ENCODE measurements at places on chromosomes 1 and 21. TPM values are rescaled to one million over a fixed set of nuclear protein-coding genes. Genes with fewer than 3 reads are reported as not detected.

The B3GALT2 gene
- total RNA-seq = 0.13 TPM

The GPA33 gene
- total RNA-seq = not detected

The CD164L2 gene
- total RNA-seq = not detected

The MYCL gene
- 0.22 TPM for total RNA-seq

The LCE2A gene
- total RNA-seq = not detected

The LIPI gene
- not detected for total RNA-seq

The TMPRSS3 gene
- total RNA-seq = not detected

The CFHR5 gene
- total RNA-seq = not detected

The TFAP2E gene
- 0.65 TPM for total RNA-seq

The NIPAL3 gene
- 56.6 TPM for total RNA-seq

The LCE3D gene
- total RNA-seq = not detected

The OR2L13 gene
- total RNA-seq = not detected

The OR14C36 gene
- not detected for total RNA-seq

The RXRG gene
- not detected for total RNA-seq

The PKLR gene
- 0.13 TPM for total RNA-seq

The TFF3 gene
- total RNA-seq = not detected

The SPRR2A gene
- not detected for total RNA-seq

The PDZK1 gene
- total RNA-seq = 0.39 TPM

The MSH4 gene
- 0.13 TPM for total RNA-seq

Data from articular chondrocyte of knee joint (primary cell).